ENCODE measurements at places on chromosomes 11 and 22. TPM values are rescaled to one million over a fixed set of nuclear protein-coding genes. Genes with fewer than 3 reads are reported as not detected.

- no peaks in the 10 kb centered on the region for H3K4me1 ChIP-seq
- no peaks in the 10 kb centered on the region for H3K27me3 ChIP-seq
- no peak overlapping the region for H3K27ac ChIP-seq
- no peak for DNase-seq
Observed at GRCh38 chr11:118670063-118670462, 9.4 kb downstream of the TREH start.

DNA sequence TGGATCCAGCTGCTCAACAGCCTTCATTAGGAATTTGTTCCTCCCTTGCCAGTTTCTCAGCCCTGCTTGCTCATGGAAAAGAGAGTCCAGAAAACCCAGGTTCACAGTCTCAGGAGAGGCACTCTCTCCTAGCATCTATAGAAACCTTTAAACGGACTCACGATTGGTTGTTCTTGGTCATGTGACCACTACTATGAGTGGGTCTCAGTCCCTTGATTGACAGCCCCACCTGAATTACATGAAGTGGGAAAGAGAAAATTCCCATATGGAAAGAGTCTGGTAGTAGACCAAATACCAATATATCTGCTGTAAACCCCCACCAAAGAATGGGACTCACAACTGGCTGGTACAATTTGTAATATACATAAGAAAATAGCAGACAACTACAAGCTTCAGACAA lies 54.4 kb downstream of the COMMD9 start:
- H3K4me3 ChIP-seq, result no peak overlapping the region
- H3K36me3 ChIP-seq, result no peaks in the 10 kb centered on the region
- DNase-seq, result no peak
- H3K4me1 ChIP-seq, result no peaks in the 10 kb centered on the region
- H3K27me3 ChIP-seq, result no peaks in the 10 kb centered on the region

GRCh38 chr11:16933756-16934603 lies 80.2 kb downstream of the PLEKHA7 start:
- H3K4me3 ChIP-seq, result no peak overlapping the region
- no peaks in the 10 kb centered on the region for H3K36me3 ChIP-seq
- no peak overlapping the region for H3K27ac ChIP-seq
- no peak for DNase-seq

DNA sequence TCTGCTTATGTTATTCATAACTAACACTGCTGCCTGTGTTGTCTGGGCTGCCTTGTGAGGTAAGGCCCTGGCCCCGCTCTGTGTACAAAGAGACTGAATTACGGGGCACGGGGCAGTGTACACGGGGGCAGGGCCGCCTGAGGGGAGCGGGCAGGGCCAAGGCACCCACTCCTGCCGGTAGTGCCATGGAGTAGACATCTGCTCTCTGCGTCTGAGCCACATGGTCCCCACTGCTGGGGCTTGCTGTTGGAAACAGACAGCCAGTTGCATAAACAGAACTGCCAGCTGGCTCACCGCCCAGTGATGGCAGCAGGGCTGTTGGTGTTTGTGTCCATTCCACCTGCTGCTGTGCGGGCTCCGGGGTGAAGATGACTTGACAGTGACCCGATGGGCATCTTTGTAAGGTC lies 19.8 kb downstream of the FAM118A start:
- H3K36me3 ChIP-seq, result peaks cover 26% of the 10 kb centered on the region
- DNase-seq, result peak; percentile 95
- H3K4me1 ChIP-seq, result peaks cover 57% of the 10 kb centered on the region
- H3K4me3 ChIP-seq, result no peak overlapping the region
- H3K27me3 ChIP-seq, result no peaks in the 10 kb centered on the region
- H3K27ac ChIP-seq, result peak overlapping the region; percentile 89

DNA sequence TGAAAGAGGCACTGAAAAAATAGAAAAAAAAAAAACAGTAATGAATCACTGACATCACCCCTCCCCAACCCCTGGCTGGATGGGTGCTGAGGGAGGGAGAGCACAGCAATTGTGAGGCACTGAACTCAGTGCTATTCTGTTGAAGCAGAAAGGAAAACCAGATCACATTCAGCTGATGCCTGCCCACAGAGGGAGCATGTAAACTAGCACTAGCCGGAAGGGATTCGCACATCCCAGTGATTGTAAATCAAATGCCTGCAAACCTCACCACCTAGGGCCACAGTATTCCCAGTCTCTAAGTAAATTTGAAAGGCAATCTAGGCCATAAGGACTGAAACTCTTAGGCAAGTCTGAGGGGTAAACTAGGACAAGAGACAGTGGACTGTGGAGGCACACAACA lies 772.0 kb upstream of the CCDC179 start:
- H3K27me3 ChIP-seq, result no peaks in the 10 kb centered on the region
- DNase-seq, result no peak
- no peak overlapping the region for H3K4me3 ChIP-seq
- H3K27ac ChIP-seq, result no peak overlapping the region

- H3K27me3 ChIP-seq, result no peaks in the 10 kb centered on the region
- DNase-seq, result no peak
- no peaks in the 10 kb centered on the region for H3K4me1 ChIP-seq
Observed at GRCh38 chr11:27387362-27387761, 24.3 kb upstream of the CCDC34 start.

DNA sequence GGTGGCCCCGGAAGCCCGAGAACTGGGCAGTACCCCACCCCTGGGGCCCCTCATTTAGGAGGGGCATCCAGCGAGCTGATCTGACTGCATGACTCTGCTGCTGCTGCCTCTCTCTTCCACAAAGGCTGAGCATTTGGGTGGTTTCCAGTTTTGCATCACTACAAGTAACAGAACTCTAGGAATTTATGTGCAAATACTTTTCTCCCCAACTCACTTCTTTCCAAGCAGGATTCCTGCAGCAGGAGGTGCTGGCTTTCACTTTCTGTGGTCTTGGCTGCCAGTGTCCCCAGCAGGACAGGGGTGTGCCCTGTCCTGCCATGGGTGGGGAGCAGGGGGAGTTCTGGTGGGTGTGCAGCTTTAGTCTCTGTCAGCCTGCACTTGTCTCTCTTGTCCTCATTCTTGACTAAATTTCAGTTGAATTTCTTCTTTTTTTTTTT lies 21.2 kb downstream of the UPB1 start:
- H3K4me3 ChIP-seq, result no peak overlapping the region
- no peaks in the 10 kb centered on the region for H3K27me3 ChIP-seq
- peaks cover 13% of the 10 kb centered on the region for H3K4me1 ChIP-seq
- H3K27ac ChIP-seq, result no peak overlapping the region
- H3K36me3 ChIP-seq, result no peaks in the 10 kb centered on the region

GRCh38 chr11:120400564-120401364 lies 64.6 kb downstream of the ARHGEF12 start:
- H3K27me3 ChIP-seq, result no peaks in the 10 kb centered on the region
- peaks cover 73% of the 10 kb centered on the region for H3K4me1 ChIP-seq
- no peaks in the 10 kb centered on the region for H3K36me3 ChIP-seq
- H3K27ac ChIP-seq, result peak overlapping the region; percentile 89

DNA sequence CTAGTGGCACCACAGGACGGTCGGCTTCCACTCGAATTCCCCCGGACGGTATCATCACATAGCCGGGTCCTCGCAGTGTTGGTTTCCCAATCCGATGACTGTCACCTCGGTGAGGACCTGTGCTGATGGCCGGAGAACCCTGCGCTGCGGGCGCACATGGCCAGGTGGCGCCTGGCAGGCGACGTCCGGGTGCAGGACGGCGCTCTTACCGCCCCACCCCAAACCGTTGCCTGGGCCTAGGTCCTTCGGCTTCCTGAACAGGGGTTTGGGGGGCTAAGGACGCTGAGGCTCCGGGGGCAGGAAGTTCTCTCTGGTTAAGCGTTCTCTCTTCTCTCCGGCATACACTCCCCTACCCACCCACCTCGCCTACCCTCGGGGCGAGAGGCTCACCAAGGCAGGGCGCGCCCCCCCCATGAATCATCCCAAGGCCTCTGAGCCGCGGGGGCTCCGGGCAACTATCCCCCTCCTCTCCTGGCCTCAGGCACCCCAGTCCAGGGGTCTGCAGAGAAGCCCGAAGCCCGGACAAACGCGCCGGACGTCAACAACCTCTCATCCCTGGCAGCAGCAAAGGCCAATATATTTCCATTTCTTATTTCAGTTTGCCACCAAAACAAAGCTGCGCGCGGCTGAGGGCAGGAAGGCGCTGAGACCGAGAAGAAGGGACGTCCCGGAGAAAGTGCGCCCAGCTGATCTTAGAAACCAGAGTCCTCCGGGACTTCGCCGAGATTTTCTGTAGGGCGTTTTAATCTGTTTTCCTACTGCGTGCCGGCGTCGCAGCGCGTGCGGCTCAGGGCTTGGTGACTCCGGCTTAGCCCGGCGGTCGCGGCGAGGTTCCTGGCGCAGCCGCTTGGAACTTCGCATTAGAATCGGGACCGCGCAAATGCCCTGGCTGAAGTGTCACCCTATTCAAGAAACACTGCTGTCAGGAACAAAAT lies 5.6 kb downstream of the ALX4 start:
- no peak overlapping the region for H3K27ac ChIP-seq
- no peaks in the 10 kb centered on the region for H3K36me3 ChIP-seq
- H3K4me3 ChIP-seq, result peak overlapping the region; percentile 49

DNA sequence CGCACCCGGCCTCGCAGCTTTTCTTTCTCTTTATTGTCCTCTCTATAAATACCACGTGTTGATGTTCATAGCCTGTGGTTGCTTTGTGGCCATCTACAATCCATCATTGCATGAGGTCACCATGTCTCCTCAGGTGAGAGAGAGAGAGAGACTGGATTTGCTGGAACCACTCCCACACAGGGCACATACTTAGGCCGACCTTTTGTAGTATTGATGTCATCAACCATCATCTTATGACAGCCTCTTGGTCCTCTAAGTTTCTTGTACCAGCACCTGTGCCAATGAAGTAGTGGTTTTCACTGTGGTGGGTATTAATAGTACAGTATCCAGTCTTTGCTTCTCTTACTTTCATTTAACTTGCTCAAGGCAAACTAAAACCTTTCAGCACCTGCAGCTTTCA lies 22.8 kb upstream of the P2RY6 start:
- peaks cover 6% of the 10 kb centered on the region for H3K4me1 ChIP-seq
- peak; percentile 33 for DNase-seq
- H3K36me3 ChIP-seq, result no peaks in the 10 kb centered on the region
- no peaks in the 10 kb centered on the region for H3K27me3 ChIP-seq
- no peak overlapping the region for H3K4me3 ChIP-seq

GRCh38 chr11:76166314-76166713 lies 40.0 kb downstream of the WNT11 start:
- no peak overlapping the region for H3K4me3 ChIP-seq
- peaks cover 8% of the 10 kb centered on the region for H3K4me1 ChIP-seq
- no peaks in the 10 kb centered on the region for H3K36me3 ChIP-seq

DNA sequence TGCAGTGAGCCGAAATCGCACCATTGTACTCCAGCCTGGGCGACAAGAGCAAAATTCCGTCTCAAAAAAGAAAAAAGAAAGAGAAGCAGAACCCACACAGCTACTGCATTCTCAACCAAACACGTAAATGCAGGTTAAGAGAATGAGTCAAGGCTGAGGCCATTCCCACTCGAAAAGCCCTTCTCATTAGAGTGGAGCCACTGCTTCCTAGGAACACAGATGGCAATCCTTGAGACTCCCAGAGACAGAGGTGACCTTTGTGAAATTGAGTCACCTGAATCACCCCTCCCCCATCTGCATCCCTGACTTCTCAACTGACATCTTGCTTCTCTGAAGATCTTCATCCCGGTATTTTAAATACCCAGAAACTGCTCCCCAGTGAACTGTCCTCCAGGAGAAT lies 8.2 kb downstream of the PACSIN2 start:
- H3K27me3 ChIP-seq, result no peaks in the 10 kb centered on the region
- H3K4me1 ChIP-seq, result peaks cover 35% of the 10 kb centered on the region
- no peak overlapping the region for H3K27ac ChIP-seq
- no peak for DNase-seq

GRCh38 chr11:568306-569157 lies 7.7 kb upstream of the PHRF1 start:
- no peaks in the 10 kb centered on the region for H3K27me3 ChIP-seq
- H3K4me1 ChIP-seq, result peaks cover 9% of the 10 kb centered on the region
- peak; percentile 94 for DNase-seq

DNA sequence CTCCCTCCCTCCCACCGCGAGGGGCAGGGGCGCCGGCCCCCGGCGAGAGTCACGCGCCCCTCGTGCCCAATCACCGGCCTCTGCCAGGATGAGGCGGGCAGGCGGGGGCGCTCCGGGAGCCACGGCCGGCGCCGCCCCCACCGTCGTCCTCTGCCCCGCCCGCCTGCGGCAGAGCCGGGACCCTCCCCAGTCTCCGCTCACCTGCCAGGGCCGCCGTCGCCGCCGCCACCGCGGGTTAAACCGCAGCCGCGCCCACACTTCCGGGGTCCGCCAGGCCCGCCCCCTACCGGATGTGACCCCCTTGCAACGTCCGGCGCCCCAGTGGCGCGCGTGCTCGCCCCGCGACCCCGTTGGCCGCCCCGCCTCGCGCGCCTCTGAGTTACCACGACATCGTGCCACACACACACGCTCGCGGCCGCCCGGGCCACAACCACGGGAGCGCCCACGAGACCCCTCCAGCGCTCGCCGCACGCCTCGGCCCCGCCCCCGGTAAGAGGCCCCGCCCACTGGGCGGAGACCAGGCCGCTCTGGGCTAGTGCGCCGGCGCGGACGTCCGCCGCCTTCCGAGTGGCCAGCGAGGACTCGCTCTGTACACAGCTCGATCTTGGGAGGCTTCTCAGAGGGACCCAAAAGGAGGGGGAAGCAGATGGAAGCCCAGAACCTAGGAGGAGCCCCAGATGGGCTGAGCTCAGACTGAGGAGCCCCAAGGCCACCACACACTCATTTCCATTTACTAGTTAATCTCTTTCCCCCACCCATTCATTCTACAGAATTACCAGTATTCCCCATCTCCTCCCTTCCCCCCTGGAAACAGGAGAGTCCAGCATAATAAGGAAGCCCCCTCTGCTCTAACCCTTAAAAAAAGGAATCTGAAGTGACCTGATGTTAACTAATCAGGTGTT lies at the start of gene VPS37C:
VPS37C (minus strand) TSS at position 237 of the 902 bp plus-strand sequence. CDS start 22,597 bp downstream, outside the sequence.
- H3K4me1 ChIP-seq, result peaks cover 35% of the 10 kb centered on the region
- peak; percentile 94 for DNase-seq
- H3K27ac ChIP-seq, result peak within 1 kb of the TSS; percentile 98
- H3K36me3 ChIP-seq, result no peaks in the 10 kb centered on the region

The NARS2 gene
- 14.5 TPM for polyA plus RNA-seq

The OTOG gene
- not detected for polyA plus RNA-seq

The DLG2 gene
- 0.23 TPM for polyA plus RNA-seq

The FAM181B gene
- polyA plus RNA-seq, result 0.04 TPM

The TBX1 gene
- polyA plus RNA-seq, result 18.2 TPM

All from psoas muscle (tissue), 8 donors.